ENCODE measurements at places on chromosomes 4 and X. TPM values are rescaled to one million over a fixed set of nuclear protein-coding genes. Genes with fewer than 3 reads are reported as not detected.

The TRPC5OS gene
- total RNA-seq = not detected

The DUX4 gene
- total RNA-seq = not detected

The NSG1 gene
- 17.8 TPM for total RNA-seq

The XKRX gene
- total RNA-seq = 0.48 TPM

The GPC4 gene
- 6.4 TPM for total RNA-seq

The FRYL gene
- 74.7 TPM for total RNA-seq

The ADH7 gene
- 0.33 TPM for total RNA-seq

Data from mammary epithelial cell (primary cell).